ENCODE measurements at places on chromosomes 4 and X.
A peak's percentile ranks its signal among the peaks of the same experiment; 100 is the strongest.

GRCh38 chrX:126065901-126066660 is 100.0 kb downstream of the DCAF12L2 start:
- DNase-seq: no peak

DNA sequence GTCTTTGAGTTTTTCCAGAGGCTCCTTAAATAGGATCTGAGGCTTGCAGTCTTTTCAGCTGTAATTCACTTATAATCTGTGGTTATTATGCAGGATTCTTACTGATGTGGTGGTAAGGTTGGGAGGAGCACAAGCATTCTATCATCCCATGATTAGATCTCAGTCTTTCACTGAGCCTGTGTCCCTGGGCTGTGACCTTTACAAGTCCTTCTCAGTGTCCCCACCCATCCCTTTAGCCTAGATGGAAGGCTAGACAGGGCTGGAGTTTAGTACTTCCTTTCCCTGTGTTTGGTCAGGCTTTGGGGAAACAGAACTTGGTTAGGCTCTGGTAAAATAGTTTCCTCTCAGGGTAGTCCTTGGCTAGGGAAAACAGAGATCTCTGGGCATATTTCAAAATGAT is 17.1 kb upstream of the NKAP start:
- DNase-seq: no peak

DNA sequence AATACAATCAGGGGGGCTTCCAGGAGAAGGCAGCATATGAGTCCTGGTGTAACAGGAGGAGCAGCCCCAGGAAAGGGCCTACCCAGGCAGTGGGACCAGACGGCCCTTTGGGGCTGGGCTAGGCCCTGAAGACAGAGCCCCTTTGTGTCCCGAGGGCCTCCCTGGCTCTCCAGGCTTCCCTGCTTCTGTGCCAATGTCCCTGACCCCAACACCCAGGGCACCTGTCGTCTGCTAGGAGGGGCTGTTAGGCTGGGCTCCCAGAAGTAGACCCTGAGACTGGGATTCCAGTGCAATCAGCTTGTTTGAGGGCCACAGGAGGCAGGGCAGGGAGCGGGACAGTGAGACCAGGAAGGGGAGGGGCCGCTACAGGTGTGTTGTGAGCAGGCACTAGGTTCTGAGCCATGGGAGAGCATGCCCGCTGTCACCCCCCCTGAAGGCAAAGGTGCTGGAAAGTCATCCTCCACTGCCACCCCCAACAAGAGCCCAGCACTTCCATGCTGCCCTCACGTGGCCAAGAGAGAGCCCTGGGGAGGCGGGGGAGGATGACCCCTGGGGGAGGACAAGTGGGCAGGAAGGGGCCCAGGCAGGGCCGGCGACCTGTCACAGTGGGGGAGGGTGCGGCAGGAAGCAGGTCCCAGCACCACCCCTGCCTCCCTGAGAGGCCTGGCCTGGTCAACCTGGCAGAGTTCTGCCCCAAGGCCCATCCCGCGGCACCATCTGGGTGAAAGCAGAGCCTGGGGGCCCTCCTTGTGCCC is 64.8 kb downstream of the ADRA2C start:
- DNase-seq: no peak

GRCh38 chrX:48911412-48912182 is at the start of gene SLC35A2:
Gene SLC35A2, minus strand, starts transcription at chrX:48911646. Its CDS starts 10 bp downstream, at chrX:48911636.
- peak; percentile 79 for DNase-seq

- no peak for DNase-seq
Measured at GRCh38 chr4:9923195-9923812, 98.0 kb downstream of the SLC2A9 start.

GRCh38 chr4:139754938-139755337 is 89.3 kb downstream of the MGST2 start:
- DNase-seq: no peak

DNA sequence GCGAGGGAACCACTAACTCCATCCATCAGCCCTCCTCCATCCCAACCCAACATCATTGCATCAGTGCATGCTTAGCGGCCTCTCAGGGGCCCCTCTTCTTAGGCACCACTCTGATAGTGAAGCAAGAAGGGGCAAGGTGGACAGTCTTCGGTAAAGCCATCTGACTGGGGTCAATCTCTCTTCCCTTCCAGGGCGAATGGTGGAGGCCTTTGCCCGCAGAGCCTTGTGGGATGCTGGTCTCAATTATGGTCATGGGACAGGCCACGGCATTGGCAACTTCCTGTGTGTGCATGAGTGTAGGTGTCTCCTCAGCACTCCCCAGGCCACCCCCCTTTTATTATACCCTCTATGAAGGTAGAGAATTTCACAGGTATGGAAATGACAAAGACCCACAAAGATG is 18.8 kb upstream of the SASH3 start:
- no peak for DNase-seq

- DNase-seq: no peak
Measured at GRCh38 chr4:6046526-6047129, 28.4 kb upstream of the C4orf50 start.

DNA sequence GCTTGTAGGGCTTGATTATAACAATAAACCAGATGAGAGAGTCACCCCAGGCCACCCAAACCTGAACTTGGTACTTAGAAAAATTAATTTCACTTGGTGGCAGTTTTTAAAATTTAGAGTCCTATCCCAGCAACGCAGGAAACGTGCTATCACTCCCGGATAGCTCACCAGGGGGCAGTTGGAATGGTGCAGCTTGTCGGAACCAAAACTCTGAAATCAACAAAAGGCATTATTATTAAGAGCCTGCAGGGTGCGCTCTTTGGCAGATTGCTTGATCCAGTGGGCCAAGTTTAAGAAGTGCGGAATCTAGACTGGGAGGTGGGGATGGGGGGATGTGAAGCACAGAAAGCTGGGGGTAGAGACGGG is 2.4 kb downstream of the FRAS1 start:
- DNase-seq: no peak

DNA sequence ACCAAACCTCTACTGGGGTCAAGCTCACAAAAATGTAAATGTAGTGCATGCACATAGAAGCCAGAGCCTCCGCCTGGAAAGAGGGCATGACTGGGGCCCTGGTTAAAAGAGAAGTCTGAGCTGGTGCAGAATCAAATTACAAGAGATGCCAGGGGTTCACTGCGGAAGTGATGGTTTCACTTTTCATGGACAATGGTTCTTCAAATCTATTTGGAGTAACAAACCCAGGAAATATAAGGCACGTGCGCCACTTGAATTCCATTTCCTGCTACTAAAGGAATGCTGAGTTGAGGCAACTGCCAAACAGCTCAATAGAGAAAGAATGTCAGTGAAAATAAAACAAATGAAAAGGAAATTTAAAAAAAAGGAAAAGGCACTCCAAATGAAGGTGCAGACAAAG is 79.8 kb downstream of the FUNDC1 start:
- no peak for DNase-seq

DNA sequence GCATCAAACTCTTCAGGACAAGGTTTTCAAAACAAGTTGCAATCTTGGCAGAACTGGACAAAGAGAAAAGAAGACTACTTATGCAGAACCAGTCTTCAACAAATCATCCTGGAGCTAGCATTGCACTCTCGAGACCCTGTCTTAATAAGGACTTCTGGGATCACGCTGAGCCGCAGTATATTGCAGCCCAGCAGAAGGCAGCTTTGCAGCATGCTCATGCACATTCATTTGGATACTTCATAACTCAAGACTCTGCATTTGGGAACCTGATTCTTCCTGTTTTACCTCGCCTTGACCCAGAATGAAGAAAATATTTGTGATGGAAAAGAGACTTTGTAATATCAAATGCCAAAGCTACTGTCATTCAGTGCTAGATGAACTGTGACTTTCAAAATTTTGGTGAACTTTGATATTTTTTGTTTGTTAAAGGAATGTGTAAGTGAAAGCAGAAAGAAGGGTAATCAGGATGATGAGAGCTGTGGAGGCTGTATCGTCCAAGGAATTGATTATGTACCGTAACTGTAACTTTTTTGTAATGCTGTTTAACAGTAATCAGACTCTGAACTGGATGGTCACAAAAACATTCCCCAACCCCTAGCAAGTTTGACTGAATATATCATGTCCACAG is 27.2 kb downstream of the HSPA4L start:
- no peak for DNase-seq

DNA sequence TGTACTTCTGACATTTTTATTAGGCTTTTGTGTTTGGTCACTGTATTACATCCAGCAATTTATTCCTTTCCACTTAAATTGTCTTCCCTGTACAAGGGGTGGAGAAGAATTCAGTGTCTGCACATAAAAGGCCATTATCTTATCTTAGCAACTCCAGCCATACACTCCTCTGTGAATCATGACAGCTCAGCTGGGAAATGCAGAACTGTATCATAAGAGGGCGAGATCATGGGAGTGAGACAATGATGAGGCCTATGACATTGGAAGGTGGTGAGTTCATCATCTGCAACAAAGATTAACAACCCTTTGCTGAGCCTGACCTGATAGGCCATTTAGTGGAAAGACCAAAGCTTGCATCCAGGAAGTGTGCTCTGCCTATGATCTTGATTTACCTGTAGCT is 33.3 kb downstream of the SLIT2 start:
- DNase-seq: no peak

DNA sequence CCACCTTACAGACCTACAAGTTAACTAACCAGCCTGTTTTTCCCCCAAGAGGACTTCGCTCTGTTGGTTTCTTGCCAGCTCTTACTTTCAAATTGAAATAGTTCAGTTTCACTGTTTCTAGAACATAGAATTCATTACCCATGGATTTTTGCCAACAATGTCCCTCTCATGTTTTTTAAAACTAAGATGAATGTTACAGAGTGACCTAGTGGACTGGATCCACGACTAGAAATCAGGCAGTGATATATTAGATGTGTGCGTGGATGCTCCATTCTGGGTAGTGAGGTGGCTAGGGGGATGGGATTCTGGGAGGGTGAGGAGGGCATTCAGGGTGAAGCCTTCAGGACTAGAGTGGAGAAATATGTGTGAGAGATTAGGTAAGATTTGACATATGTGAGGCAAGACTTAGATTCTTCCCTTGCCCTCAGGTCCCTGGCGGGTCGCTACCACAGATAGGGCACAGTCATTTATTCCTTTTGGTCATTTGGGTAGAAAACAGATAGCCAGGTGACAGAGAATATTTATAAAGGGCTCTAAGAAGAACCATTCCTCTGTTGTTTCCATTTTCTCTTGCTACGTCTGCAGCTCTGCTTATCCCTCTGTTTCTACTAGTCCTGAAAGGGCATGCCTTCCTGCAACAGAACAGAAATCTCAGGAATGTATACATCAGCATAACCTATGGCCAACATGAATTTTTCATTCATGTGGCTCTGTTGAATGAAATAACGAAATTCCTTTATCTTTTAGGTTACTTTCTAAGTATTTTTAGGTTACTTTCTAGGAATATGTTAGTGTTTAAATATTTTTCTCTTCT is 15.4 kb upstream of the JADE1 start:
- no peak for DNase-seq

Data from stimulated activated CD8-positive, alpha-beta memory T cell treated with anti-CD3 and anti-CD28 coated beads, Interleukin-4, amount 100 ng/mL, for 1 hour (primary cell).